ENCODE measurements at places on chromosomes 1 and 21.

- DNase-seq: no peak
These were observed 199.0 kb downstream of the RPS6KC1 start for GRCh38 chr1:213250041-213250440.

DNA sequence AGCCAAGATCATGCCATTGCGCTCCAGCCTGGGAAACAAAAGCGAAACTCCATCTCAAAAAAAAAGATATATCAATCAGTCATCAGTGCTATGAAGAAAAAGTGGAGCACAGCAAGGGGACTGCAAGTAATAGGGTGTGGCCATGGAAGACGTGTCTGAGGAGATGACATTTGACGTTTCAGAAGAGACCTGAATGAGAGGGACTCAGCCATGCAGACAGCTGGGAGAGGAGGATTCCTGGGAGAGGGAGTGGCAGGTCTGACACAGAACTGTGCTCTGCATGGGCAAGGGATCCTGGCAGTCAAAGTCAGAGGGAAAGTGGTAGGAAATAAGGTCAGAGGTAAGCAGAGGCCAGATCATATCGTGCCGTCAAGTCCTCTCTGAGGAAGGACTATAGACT lies 3.3 kb downstream of the LAX1 start:
- no peak for DNase-seq

- DNase-seq: no peak
These were observed 50.7 kb downstream of the JAK1 start for GRCh38 chr1:64915381-64916274.

DNA sequence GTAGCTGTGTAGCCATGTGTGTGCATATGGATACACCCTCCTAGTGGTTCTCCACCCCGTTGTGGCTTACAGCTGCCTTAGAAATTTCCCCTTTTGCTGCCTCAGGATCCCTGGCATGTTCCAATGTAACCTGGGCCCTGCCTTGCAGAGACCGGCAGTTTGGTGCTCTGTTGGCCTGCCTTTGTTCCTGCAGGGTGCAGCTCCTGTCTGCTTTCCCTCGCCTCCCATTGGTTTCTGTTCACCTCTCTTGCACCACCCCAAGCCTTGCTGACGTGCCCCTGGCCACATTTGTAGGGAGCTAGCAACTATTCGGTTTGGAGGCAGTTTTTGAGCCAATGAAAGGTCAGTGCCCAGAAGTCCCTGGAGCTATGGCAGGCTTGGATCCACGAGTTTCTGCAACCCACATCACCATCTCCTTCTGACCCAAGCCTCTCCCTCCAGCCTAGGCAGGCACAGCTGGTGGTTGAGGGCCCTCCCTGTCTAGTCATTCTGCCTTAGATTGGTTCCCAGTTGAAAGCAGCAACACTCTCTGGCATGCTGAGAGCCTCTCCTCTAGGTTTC lies 54.9 kb downstream of the MAB21L3 start:
- DNase-seq: no peak

Data from neural progenitor cell (in vitro differentiated cells).